ENCODE measurements at places on chromosomes 13 and 19.

DNA sequence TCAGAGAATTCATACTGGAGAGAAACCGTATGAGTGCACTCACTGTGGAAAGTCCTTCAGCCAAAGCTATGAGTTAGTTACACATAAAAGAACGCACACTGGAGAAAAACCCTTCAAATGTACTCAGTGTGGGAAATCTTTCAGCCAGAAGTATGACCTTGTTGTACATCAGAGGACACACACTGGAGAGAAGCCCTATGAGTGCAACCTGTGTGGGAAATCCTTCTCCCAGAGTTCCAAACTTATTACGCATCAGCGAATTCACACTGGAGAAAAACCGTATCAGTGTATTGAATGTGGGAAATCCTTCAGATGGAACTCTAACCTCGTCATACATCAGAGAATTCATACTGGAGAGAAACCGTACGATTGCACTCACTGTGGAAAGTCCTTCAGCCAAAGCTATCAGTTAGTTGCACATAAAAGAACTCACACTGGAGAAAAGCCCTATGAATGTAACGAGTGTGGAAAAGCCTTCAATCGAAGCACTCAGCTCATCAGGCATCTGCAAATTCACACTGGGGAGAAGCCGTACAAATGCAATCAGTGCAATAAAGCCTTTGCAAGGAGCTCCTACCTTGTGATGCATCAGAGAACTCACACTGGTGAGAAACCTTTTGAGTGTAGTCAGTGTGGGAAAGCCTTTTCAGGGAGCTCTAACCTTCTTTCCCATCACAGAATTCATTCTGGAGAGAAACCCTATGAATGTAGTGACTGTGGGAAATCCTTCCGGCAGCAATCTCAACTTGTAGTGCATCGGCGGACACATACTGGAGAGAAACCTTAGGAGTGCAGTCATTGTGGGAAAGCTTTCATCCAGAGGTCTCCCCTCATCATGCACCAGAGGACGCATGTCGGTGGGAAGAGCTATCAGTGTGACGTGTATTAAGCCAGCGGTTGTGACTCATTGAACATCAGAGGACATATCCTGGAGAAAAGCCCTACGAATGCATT, 16.5 kb upstream of the ZNF8 start:
- no peak for DNase-seq

- no peak for DNase-seq
Observed at GRCh38 chr13:70814684-70815083, 706.4 kb upstream of the KLHL1 start.

DNA sequence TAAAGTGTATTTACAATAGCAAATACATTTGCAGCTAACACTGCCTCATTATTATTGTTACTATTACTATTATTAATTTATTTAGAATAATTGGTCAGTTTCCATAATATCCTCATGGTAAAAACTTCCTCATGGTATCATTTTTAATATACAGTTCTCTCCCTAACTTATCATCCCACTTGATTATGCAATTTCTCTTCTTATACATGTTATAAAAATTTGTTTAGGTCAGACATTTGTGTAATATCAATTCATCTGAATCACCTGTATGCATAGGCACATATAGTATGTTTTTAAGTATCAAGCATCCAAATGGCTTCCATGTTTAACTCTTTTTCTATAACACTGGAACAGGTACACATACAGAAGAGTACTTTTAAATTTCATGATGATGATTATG, 210.8 kb upstream of the STARD13 start:
- DNase-seq = no peak

DNA sequence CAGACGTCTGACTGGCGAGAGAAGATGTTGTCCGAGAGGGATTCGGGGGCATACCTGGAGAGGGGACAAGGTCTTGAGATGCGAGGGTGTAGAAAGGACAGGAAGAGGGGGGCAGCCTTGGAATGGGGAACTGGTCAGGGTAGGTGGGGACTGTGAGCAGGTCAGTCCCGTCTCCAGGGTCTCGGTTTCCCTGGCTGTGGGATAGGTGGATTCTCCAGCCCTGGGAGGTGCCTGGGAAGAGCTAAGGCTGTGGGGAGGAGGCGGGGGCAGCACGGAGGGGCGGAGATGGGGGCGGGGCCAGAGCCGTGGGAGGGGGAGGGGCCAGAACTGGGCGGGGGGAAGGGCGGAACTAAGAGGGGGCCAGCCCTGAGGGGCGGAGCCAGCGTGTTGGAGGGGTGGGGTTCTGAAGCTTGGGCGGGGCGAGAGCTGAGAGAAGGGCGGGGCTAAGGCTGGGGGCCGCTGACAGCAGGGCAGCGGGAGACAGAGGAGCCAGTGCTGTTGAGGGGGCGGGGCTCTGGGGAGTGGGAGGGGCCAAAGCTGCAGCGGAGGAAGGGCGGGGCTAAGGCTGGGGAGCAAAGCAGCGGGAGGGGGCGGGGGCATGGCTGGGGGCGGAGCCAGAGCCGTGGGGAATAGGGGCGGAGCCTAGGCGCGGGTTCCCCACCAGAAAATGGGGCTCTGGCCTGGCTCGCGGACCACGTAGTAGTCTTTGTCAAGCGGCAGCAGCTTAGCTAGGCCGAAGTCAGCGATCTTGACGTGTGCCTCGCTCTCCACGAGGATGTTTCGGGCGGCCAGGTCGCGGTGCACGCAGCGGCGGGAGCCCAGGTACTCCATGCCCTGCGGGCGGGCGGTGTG, 9.5 kb upstream of the INSL3 start:
- DNase-seq = peak; percentile 38

- DNase-seq = no peak
Observed at GRCh38 chr19:45469945-45470761, 2.4 kb downstream of the FOSB start.

DNA sequence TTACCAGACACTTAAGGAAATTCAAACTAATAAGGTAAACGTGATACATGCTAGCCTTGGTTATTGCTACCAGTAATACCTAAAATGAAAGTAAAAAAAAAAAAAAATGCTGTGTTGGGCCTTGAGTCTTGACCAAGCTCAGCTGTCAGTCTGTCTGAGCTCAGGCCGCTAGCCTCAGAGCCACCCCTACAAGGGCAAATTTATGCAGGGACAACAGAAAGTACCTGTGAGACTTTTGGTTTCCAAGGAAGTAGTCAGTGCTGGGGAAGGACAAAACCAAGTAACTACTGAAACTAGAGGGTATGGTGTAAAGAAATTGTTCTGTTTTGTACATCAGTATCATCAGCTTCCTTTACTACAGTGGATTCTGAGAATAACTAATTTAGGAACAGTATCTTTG, 134.3 kb upstream of the SLITRK5 start:
- DNase-seq = no peak

GRCh38 chr13:27117952-27118351, 53.7 kb downstream of the USP12 start:
- no peak for DNase-seq

DNA sequence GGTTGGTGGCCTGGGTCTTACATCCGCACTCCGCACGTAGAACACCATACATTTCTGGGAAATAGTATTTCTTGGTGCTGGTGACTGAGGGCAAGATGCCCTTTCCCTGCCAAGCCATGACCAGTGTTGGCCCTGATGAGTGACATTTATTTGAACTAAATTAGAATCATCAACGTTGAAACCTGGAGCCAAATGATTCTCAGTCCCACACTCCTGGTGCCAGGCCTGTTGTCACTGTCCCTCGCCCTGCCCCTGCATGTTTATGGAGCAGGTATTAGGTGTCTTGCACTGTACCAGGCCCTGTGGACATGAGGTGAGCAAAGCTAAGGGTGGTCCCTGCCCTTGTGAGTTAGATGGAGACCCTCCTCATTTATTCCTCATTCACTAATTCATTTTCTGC, 5.8 kb downstream of the CHST8 start:
- no peak for DNase-seq

DNA sequence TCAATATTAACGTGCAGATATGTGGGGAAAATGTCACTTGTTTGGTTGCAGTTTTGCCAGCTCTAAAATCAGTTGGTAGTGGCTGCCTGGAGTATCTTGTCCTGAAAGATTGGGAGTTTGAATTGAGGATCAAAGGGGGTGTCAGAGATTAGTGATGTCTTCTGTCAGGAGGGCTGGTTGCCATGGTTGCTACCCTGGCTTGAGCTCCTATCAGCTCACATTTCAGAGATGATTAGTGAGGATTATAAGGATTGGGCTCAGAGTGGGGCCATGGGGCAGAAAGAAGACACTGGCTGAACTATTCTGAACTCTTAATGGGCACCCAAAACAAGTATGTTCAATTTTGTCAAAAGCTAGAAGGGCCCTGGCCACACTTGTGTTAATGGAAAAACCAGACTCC, 95.5 kb upstream of the RNF113B start:
- DNase-seq = no peak

DNA sequence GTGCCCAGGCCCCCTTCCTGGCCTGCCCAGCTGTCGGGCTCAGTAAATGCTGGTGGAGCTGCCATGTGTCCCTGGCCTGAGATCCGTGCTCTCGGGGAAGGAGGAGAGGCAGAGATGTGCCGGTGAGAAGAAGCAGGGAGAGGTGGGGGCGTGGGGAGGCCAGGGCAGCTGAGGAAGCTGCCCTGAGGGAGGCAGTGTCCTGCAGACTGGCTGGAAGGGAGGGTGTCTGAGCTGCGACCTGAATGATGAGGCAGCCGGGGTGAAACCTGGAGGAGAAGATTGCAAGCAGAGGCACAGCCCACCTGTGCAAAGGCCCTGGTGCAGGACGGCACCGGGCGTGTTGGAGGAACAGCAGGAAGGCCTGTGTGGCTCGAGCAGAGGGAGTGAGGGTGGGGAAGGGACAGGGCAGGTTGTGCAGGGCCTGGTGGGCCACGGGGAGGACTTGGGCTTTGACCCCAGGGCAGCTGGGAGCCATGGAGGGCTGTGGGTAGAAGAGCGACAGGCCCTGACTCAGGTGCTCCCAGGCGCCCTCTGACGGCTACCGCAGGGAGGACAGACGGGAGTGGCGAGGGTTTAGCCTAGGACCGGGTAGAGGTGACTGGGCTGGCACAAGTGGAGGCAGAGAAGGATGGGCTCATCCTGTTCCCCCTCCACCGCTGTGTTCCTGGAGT, 14.0 kb upstream of the CELF5 start:
- peak; percentile 28 for DNase-seq

- no peak for DNase-seq
Observed at GRCh38 chr19:4366666-4367335, 23.4 kb downstream of the MPND start.

DNA sequence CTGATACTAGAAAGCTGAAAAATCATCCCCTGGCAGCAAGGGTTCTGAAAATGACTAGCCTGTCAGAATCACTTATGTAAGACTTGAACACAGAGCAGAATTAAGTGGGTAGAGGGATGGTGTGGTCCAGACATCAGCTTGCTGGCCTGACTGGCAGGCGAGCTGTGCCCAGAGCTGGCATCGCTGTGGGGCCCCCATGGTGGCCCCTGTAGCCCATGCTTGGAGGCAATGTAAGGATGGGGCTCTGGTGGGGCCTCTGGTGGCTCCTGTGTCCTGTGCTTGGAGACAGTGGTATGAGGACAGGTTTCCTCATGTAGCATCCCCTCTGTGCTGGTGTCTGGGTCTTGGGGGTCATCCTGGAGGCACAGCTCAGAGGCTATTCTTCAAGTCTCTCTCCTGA, 332.1 kb downstream of the SHISA2 start:
- no peak for DNase-seq

- no peak for DNase-seq
Observed at GRCh38 chr13:27524981-27525975, 74.9 kb upstream of the MTIF3 start.

DNA sequence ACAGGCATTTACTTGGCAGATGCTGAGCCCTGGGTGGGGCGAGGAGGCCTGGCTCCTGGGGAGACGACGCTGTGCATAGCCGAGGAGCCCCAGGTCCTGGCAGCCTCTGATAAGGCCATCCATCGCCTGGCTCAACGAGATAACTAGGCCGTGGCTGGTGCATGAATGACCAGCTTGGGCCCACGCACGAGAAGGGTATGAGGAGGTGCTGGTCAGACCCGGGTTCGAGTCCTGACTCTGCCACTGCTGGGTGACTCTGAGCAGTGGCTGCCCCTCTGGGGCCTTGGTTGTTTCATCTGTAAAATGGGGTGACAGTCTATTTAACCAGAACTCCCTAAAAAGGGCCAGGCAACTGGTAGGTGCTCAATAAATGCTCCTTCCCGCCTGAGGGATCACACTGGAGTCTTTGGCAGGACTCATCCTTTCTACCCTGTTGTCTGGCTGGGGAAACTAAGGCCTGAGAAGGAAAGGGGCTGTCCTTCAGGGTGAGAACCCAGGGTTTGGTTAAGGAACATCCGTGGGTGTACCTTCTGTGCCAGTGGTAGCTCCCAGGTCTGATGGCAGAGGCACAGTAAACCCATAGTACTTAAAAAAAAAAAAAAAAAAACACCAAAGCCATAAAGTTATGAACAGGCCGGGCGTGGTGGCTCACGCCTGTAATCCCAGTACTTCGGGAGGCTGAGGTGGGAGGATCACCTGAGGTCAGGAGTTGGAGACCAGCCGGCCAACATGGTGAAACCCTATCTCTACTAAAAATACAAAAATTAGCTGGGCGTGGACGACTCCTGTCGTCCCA, 8.1 kb upstream of the ARRDC2 start:
- DNase-seq = no peak

- no peak for DNase-seq
Observed at GRCh38 chr13:113518076-113518803, 27.7 kb upstream of the DCUN1D2 start.

- DNase-seq = no peak
Observed at GRCh38 chr19:44566984-44567383, 37.5 kb upstream of the CEACAM20 start.

- DNase-seq = no peak
Observed at GRCh38 chr19:14525729-14526128, 3.7 kb upstream of the TECR start.

DNA sequence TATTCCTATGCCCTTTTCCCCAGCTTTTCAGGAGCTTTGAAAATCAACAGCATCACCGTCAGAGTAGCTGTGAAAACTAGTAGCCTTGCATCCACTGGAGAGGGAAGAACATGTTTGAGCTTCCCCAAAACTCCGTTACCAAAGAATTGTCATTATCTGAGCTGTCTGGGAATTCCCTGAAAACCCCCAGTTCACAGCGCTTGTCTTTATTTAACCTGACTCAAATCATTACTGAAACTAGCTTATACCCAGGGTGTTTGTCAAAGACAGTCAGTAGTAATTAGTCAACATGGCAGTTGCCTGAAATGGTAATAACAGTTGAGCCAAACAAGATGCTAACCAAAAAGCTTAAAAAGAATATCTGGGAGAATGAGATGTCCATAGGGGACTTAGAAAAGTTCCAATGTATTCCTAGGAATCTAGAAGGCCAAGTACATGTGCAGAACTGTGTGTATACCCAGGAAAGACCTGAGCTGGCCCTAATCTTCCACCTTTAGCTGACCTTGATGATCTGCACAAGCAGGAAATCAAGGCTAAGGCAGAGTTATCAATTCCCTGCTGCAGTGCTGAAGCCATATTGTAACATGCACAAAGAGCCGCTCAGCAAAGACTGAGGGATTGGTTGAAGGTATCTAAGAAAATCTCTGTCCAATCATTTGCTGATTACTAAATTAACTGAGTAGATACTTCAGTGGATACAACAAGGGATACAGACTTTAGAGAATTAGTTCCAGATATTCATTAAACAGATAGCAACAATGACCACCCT, 130.8 kb downstream of the KL start:
- DNase-seq = no peak

DNA sequence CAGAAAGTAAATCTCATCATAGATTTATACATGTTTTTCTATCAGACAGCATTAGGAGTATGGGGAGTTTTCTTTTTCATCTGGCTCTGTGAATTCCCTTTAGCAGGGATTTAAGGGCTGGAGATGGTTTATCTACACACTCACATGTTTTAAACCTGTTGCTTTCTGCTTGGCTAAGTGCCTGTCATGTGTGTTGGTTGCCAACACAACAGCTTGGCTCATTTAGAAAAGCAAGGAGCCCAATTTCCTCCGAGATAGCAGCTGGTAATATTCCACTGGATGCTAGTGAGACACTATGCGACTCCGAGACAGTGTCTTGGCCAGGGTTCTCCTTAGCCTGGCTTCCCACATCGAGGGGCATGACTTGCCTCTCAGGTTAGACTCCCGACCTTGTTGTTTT, 83.3 kb downstream of the KLF5 start:
- DNase-seq = no peak

Data from stimulated activated CD8-positive, alpha-beta memory T cell treated with anti-CD3 and anti-CD28 coated beads, Interleukin-15, amount 100 ng/mL, for 48 hours (primary cell).